ENCODE measurements at places on chromosomes 4 and X.

DNA sequence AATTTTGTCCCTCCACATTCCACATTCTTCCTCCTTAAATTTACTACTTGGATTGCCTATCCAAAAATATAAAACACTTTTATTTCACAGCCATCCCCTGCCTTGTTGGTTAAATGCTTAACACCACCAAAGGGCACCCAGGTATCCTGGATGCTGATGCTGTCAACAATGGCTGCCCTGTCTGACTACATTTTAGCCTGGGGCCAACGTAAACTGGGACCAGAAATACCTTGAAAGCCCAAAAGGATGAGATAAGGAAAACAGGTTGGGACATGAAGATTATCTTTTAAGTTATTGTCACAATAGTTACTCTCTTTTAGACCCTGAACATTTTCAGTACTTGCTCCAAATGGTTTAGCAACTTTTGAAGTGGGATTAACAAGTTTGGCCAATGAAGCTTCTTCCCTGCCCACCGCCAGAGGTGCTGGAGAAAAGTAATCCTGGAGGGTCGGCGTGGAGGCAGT lies 775 bp upstream of the YIPF6 start:
- DNase-seq = no peak

DNA sequence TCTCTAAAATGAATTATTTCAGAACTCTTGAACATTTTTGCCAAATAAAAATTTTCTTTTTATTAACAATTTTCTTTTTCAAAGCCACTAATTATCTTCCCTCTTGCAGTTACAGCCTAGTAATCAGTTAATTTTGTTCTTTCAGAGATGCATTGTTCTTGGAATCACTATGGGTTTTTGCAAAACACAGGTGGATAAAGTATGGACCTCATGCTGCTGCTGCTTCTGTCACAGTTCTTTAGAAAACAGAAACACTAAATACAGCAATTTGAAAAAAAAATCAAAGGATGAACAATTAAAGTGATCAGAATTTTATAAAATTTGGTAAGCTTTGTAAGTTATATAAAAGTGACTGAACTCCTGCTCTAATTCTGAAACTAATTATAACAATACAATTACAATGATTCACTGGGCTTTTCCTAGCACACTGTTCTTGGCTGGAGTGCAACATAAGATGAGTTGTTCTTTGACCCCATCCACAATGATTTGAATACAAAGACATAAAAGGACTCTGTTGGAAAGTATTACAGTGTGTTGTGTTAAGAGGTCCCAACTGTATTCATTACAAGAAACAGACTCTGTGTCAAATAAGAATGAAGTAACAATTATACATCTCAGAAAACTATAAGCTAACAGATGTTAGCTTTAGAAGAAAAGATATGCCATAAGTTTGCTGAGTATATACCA lies 59.4 kb upstream of the GK2 start:
- DNase-seq = no peak

DNA sequence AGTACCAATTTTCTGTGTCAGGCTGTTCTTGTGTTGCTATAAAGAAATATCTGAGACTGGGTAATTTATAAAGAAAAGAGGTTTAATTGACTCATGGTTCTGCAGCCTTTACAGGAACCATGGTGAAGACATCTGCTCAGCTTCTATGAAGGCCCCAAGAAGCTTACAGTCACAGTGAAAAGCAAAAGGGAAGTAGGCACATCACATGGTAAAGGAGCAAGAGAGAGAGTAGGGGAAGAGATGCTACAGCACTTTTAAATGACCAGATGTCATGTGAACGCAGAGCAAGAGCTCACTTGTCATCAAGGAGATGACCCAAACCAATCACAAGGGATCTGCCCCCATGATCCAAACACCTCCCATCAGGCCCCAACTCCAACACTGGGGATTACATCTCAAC lies 174.3 kb downstream of the ATP10D start:
- DNase-seq = no peak

DNA sequence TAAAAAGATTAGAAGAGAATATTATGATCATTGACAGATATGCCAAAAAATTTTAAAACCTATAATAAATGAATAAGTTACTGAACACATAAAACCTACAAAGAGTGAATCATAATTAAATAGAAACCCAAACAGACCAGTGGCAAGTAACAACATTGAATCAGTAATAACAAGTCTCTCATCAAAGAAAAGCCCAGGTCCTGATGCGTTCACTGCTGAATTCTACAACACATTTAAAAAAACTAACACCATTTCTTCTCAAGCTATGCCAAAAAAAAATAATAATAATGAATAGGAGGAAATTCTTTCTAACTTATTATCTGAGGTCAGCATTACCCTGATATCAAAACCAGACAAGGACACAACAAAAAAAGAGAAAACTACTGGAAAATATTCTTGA lies 30.6 kb downstream of the ACTRT1 start:
- no peak for DNase-seq

GRCh38 chr4:31617667-31618066 lies 897.5 kb downstream of the PCDH7 start:
- DNase-seq = no peak

DNA sequence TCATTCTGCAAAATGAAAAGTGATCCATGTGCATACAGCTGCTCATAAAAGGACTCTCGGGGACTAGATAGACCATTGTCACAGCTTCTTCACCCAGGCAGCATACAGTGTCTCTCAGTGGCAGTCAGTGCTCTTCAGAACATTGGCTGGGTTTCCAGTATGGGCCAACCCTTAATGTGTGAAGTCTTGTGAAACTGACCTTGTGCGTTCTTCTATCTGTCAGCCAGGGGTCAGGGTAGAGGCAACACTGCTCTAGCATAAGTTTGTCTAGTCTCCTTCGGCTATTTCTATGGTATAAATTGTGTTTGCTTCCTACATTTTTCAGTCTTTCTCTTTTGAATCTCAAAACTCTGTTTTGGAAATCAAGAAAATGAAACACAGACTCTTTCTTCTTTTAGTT lies 37.0 kb upstream of the SMIM31 start:
- DNase-seq = no peak

- DNase-seq = no peak
Observed at GRCh38 chr4:122621016-122621507, at the start of gene IL21. Gene IL21 (minus strand): TSS chr4:122621066. CDS start chr4:122621011, 55 bp downstream.

DNA sequence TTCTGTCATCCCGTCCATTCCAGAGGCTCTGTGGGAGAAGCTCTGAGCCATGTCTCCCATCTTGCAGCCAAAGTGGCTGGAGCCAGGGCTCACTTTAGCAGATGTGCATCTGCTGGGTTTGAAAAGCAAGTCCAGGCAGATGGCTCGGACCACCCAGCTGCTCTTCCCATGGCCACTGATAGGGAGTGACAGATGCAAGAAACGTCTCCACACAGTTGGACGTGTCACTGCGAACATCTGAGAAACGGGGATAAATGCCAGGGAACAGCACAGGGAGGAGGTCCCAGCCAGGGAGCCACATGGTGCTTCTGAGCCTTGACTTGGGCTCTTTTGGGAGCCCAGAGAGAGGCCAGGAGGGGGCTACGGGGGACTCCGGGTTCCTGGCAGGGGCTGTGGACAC lies 242.3 kb downstream of the AFAP1 start:
- no peak for DNase-seq

DNA sequence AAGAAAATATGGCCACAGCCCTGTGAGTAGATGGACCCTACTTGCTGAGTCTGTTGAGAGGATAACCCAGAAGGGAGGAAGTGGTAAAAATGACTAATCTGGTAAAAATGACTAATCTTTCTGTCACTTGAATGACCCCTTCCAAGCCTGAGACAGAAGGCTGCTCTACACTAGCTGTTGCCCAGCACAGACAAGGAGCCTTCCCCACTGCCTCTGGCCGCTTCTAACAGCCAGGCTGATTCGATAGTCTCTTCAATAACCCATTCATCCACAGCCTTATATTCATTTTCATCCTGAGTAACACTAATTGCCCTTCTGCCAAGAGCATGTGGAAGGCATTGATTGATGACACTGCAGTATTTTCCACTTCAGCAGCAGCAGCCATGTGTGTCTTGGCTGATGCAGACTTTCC lies 18.4 kb downstream of the MAGEB17 start:
- DNase-seq = no peak

DNA sequence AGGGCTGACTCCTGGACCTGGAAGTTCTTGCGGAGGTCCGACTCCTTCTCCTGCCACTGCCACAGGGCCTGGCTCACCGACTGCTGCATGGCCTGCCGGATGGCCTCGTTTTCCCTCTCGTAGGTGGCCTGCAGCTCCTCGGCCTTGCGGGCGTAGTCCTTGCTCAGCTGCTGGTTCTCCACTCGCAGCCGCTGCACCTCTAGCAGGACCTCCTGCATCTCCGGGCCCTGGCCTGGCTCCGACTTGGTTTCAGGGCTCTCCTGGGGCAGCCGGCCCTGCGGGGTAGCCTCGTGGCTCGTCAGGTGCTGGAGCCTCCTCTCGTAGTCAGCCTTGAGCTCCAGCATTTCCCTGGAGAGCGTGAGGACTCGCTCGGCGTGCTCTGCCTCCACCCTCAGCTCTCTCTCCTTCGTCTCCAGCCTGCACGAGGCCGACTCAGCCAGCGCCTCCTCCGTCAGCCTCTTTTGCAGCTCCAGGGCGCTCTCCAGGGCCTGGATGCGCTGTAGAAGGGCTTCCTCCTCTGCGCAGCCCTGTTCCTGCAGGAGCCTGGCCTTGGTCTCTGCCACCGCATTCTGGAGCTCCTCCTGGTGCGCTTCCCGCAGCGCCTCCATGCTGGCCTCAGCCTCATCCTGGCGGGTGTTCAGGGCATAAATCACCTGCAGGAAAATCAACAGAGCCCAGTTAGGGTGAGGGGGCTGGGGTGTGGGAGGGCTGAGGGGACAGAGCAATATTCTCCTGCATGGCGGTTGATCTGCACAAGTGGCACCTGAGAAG lies 72.2 kb downstream of the FAM184B start:
- no peak for DNase-seq

DNA sequence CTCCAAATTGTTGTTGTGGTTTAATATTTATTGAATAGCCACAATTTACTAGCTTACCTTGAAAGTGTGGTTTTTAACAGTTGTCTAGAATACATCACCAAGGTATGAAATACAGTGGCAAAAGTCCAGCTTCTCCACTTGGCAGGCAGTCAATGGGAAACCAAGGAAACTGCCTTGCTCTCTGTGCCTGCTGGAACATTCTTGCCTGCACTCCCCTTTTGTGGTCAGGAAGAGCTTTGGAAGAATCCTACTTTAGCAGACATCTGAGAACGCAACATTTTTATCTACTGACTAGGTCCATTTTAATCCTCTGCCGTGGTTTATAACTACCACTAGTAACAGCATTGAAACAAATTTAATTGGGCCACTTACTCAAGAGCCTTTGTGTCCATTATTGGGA lies 64.5 kb downstream of the TENM3 start:
- no peak for DNase-seq

GRCh38 chrX:17601441-17602200 lies 135.7 kb upstream of the SCML1 start:
- DNase-seq = no peak

- DNase-seq = no peak
Observed at GRCh38 chrX:103941201-103941975, 21.0 kb upstream of the TMSB15B start.

GRCh38 chrX:108582151-108582550 lies 142.5 kb downstream of the COL4A5 start:
- no peak for DNase-seq
